ENCODE measurements at places on chromosomes 6 and 20.

DNA sequence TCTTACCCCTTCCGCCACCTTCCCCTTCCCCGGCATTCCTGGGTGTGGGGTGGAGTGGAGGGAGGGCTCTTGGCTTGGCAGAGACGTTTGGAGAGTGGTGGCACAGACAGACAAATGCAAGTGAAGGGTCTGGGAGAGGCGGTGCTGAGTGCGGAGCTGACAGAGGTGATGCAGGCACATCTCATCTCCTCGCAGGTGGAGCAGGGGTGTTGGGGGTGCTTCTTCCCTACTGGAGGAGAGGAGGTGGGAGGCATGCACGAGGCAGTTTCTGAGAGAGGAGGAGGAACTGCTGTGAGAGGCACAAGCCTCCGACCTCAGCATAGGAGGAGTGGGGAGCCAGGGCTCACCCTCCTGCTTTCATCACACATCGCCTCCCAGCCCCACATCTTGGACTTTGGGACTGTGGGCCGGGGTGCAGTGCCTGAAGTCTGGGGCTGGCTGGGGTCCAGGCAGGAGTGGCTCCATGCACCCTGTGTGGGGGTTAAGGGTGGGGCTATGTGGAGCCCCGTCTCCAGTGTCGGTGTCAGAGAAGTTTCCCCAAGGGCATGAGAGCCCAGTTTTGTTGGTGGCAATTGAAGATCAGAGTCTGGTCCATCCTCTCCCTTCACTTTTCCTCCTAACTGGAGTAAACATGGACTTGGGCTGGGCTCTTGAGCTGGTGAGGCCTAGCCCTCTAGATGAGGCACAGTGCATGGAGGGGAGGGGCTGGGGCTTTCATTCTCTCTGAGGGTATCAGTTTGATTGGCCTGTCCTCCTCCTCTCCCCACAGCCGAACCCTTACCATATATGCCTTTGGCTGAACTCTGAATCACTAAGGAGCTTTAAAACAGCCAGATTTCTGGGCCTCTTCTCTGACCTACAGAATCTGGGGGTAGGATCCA lies 20.2 kb upstream of the SLC22A7 start:
- DNase-seq: no peak

- no peak for DNase-seq
These were observed 485.3 kb upstream of the BTBD3 start for GRCh38 chr20:11432407-11432806.

DNA sequence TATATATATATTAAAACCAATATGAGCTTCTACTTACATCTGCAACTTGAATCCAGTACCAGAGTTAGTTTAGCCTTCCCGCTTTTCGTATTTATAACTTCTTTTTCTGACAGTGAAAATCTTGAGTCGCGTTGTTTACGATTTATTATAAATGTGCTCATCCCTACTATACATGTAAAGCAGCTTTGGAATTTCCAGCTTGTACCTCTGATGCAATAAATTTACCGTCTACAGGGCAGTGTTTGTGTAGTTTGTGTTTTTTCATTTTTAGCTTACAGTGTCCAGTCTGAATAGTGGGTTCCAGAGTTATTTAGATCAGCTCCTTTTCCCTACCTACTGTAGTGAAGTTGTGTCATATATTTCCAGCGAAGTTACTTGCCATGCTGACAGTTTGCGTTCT lies 66.3 kb downstream of the TIAM2 start:
- no peak for DNase-seq

GRCh38 chr6:44667668-44668390 lies 280.3 kb downstream of the CDC5L start:
- no peak for DNase-seq

Measured in CMK (cell line).